ENCODE measurements at places on chromosomes 7 and 10.
A peak's percentile ranks its signal among the peaks of the same experiment; 100 is the strongest.

GRCh38 chr7:140841166-140841715 is 83.5 kb downstream of the BRAF start:
- no peak for DNase-seq

GRCh38 chr7:133121175-133121844 is 39.4 kb upstream of the CHCHD3 start:
- DNase-seq, result no peak

- DNase-seq, result no peak
Observed at GRCh38 chr10:78736926-78737630, 331.7 kb upstream of the ZMIZ1 start.

DNA sequence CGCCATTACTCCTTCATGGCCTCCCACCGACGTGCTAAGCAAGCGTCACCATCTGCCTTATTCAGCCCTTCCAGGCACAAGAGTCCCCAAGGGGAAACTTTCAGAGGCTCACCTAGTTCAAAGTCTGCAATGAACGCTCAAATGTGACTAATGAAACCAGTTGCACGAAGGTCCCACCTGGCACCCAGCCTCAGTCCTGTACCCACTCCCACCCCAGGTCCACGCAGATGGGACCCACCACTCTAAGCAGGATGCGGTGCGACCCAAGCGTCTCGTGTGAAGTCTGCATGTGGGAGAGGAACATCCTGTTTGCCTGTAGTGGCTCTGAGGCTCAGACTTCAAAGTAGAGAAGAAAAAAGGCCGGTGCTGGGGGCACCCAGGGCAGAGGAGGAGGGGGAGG is 40.3 kb downstream of the RGS10 start:
- no peak for DNase-seq

- DNase-seq, result no peak
Observed at GRCh38 chr7:30817371-30817767, 46.2 kb downstream of the MINDY4 start.

GRCh38 chr10:34607894-34608293 is 207.2 kb downstream of the PARD3 start:
- DNase-seq, result no peak

DNA sequence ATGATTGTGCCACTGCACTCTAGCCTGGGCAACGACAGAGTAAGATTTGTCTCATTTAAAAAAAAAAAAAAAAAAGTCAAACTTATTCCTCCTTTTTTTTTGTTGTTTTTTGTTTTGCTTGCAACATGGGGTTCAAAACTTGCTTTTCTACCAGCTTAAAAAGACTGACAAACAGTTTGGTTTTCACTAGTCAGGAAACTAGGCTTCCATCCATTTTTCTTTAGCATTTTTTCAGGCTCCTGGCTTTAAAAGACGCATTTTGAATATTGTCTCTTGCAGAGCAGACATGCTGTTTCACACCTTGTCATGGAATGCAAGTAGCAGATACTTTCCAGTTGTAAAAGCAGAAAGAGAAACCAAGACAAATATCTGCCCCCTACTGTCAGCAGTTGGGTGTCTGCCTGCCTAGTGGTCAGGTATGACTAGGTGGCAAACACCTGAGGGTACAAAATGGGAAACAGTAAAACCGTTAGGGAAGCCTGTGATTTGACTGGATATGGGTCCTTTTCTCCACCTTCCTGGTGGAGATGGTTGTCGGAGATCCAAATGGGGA is 139.9 kb downstream of the CCDC71L start:
- DNase-seq, result no peak

GRCh38 chr10:100350914-100351485 is 4.0 kb downstream of the SCD start:
- no peak for DNase-seq

GRCh38 chr7:131722371-131722770 is 165.9 kb upstream of the PODXL start:
- DNase-seq, result no peak

DNA sequence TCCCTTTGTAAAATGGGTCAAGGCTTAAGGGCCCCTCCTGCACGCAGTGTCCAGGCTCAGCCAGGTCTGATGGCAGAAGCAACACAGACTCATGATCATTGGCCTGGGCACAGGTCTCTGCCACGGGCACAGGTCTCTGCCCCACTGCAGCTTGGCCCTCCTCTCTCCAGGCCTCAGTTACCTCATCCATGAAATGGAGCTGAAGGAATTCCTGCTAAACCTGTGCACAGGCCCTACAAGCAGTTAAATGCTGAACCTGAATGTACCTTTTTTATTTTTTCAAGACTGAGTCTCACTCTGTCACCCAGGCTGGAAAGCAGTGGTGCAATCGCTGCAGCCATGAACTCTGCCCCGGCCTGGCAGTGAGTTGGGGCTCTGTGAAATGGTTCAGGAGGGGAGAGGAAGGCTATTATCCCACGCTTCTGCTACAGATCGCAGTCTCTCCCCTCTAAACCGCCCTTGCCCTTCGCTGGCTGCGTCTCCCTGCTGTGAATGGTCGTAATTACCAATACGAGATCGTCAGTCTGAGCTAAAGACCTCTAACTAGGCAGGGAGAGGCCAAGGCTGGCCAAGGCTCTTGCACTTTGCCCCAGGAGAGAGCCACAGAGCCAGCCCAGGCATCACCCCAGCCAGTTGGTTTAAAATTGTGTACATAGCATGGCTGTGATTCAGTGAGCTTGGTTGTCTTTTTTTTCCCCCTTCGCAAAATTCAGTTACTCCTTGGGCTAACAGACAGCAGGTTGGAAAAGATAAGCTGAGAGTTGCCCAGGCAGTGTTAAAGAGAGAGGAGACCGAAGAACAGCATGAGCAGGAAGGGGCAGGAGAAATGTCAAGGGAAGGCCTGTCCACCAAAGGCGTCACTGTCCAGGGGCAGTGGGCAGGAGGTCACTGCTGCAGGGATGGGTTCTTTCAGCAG is 93.0 kb upstream of the KCTD7 start:
- DNase-seq, result no peak

GRCh38 chr7:67267914-67268313 is 271.3 kb downstream of the TYW1 start:
- no peak for DNase-seq

- no peak for DNase-seq
Observed at GRCh38 chr7:78317371-78317770, 518.8 kb downstream of the PHTF2 start.

- no peak for DNase-seq
Observed at GRCh38 chr10:3911241-3911640, 126.2 kb upstream of the KLF6 start.

- DNase-seq, result no peak
Observed at GRCh38 chr10:79056361-79056735, 12.4 kb upstream of the ZMIZ1 start.

GRCh38 chr7:70836279-70836678 is 295.7 kb upstream of the GALNT17 start:
- DNase-seq, result no peak

- DNase-seq, result no peak
Observed at GRCh38 chr10:62631241-62631640, 173.3 kb upstream of the ADO start.

DNA sequence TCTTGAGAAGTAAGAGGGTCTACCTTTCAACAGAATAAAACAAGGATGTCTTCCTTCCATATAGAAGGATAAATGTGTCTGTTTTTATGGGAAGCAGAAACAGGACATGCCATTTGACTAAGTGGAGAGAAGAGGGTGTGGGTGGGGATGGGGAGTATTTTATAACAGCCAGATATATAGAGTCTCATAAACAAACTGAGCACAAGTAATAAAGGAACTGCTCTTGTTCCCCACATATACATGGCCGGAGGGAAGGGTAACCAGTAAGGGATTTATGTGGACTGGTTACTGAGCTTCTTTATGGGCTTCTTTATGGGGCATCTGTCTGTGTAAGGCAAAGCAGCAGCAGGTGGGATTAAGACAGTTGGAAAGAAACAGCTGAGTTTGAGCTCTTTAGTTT is 558.1 kb downstream of the REEP3 start:
- no peak for DNase-seq

DNA sequence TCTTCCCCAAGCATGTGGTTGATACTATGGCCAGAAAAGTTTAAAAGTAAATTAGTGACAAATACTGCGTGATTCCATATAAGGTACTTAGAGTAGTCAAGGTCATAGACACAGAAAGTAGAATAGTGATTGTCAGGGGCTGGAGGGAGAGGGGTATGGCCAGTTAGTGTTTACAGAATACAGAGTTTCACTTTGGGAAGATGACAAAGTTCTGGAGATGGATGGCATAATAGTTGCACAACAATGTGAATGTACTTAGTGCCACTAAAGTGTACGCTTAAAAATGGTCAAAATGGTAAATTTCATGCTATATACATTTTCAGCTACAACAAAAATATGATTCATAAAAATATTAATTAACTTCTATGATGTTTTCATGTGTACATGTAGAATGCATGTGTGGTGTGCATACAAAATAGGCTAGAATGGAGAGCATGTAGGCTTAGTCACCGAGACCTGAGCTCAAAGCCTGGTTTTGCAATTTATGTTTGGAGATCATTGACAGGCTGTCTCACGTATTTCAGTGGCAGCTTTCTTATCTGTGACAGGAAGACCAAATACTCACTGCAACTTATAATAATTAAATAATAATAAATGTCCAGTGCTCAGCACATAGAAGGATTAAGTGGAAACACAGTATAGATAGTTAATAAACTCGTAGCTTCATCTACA is 625.6 kb downstream of the SUGCT start:
- no peak for DNase-seq

DNA sequence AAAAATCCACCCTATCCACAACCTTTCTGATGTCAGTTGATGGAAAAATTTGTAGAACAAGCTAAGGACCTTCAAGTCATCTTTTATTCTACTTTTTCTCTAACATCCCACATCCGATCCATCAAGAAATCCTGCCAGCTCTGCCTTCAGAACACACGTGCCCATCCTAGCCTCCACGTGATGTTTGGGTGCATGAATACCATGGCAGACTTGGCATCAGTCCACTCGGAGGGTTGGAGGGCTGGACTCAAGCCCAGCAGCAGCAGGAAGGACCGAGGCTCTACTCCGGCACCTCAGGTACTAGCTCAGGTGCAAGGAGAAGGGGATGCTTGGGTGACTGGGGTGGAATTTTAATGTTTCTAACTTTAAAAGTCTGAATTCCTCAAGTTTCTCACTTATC is 428.6 kb downstream of the DPP6 start:
- no peak for DNase-seq

DNA sequence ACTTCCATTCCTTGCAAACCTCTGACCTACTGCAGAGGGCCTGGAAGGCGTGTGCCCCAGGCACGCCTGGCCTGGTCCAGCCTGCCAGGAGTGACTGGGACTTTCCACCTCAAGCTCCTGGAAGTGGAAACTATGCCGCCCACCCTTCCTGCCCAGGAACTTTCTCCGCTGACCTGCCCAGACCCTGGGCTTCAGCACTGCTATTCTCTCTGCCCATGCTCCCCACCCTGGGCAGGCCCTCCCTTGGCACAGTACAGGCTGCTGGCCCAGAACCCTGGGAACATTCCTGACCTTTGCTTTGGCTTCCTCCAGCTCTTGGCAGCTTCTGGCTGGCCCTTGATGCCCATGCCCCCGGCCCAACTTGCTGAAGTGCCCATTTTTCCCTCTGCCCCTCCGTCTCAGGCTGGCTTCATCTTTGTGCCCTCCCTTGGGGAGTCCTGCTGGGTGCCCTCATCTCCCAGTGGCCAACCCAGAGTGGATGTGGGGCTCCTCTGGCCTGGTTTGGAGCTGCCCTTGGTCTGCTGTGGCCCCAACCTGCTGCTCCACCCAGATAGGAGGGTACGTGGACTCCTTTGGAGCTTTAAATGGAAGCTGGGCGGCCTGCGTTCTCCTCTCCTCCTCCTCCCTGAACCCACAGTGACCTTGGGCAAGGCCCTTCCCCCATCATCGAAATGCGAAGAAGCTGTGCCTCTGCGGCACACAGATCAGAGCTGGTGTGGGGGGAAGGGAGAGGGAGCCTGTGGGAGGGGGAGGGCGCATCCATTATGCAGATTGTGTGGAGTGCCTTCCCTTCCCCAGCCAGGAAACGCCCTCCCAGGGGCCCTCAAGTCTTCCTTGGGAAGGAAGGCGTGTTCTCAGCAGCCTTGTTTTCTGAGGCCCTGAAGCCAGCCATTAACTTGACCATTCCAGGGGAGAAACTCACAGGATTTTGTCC is 3.4 kb downstream of the MMRN2 start:
- DNase-seq, result no peak

DNA sequence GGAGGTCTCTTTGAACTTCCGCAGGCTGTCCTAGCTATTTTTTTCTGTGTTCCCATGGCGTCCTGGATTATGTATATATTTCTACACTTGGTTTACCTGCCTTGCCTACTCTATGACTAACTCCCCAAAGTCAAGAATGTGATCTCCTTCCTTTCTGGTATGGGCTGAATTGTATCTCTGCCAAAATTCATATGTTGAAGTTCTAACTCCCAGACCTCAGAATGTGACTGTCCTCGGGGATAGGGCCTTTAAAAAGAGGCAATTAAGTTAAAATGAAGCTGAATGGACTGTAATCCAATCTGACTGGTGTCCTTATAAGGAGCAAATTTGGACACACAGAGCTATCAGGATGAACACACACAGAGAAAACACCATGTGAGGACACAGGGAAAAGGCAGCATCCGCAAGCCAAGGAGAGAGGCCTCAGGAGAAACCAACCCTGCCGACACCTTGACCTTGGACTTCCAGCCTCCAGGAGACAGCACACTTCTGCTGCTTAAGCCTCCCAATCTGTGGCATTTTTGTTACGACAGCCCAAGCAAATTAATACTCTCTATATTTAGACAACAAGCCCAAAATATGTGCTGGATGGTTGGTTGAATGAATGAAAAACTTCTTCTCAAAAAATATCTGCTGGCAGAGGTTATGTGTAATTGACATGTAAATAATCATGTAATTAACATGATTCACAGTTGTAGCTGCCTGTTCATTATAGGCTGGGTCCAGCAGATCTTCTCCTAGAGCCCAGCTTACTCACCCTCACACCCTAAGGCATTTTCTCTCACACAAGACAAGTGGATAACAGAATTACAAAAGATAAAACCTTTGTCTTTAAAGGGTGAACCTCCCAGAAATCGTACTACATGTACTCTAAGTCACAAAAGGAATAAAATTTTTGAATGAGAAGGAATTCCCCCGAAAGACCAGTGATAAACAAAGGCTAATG is 123.7 kb downstream of the CUBN start:
- no peak for DNase-seq

DNA sequence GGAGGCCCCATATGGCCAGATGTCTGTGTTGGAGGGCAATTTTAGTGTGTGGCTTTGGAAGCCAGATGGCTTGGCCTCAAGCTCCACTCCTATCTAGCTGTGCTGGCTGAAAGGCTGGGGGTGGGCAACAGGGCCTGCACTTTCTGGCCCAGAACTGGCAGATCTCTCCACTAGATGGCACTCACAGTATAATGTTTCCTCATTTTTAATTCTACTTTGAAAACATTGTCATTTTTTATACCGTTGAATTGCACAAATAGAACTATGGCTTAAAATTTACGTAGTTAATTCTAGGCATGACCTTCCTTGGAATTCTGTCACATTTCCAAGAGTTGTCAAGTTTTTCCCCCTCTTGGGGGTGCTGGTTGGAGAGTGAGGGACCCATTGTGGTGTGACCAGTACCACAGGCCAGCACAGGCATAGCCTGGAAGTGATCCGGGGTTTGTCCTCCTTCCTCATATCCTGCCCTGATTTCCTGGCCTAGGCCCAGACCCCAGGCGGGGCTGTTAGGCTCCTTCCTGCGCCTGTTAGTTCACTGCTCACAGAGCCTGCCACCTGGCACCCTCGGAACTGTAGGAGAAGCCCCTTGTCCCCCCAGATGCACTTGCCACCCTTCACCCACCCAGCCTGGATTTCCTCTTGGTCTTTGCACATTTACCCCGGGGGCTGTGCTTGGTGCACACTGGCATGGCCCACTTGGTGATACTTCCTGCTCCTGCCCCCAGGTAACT is 52.8 kb downstream of the ARHGAP22 start:
- DNase-seq, result peak; percentile 1

GRCh38 chr10:119414081-119414611 is 128.4 kb downstream of the RGS10 start:
- no peak for DNase-seq

Data from HS-27A (cell line).